ENCODE measurements at places on chromosomes 16 and 17. TPM values are rescaled to one million over a fixed set of nuclear protein-coding genes. Genes with fewer than 3 reads are reported as not detected.

GRCh38 chr16:90008708-90009145 lies 10.5 kb downstream of the DBNDD1 start:
- no peak overlapping the region for H3K4me3 ChIP-seq
- H3K27me3 ChIP-seq: no peaks in the 10 kb centered on the region
- DNase-seq: no peak

DNA sequence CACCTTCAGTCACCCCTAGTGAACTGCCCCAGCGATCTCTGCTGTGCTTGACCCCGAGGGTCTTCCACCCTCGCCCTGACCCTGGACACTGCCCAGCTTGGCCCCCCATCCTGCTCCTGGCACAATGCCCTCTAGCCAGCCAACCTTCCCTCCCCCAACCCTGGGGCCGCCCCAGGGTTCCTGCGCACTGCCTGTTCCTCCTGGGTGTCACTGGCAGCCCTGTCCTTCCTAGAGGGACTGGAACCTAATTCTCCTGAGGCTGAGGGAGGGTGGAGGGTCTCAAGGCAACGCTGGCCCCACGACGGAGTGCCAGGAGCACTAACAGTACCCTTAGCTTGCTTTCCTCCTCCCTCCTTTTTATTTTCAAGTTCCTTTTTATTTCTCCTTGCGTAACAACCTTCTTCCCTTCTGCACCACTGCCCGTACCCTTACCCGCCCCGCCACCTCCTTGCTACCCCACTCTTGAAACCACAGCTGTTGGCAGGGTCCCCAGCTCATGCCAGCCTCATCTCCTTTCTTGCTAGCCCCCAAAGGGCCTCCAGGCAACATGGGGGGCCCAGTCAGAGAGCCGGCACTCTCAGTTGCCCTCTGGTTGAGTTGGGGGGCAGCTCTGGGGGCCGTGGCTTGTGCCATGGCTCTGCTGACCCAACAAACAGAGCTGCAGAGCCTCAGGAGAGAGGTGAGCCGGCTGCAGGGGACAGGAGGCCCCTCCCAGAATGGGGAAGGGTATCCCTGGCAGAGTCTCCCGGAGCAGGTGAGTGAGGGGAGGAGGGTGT lies at the start of gene TNFSF13:
TSS of gene TNFSF13 (plus strand) at position 207 of the 776 bp plus-strand sequence. CDS start at position 497, 290 bp downstream.
- peaks cover under 1% of the 10 kb centered on the region for H3K36me3 ChIP-seq
- H3K4me3 ChIP-seq: peak within 1 kb of the TSS; percentile 11
- H3K4me1 ChIP-seq: peaks cover 26% of the 10 kb centered on the region
- DNase-seq: no peak
- H3K27me3 ChIP-seq: no peaks in the 10 kb centered on the region

GRCh38 chr17:3040882-3041281 lies 22.5 kb downstream of the OR1D5 start:
- no peaks in the 10 kb centered on the region for H3K27me3 ChIP-seq
- no peaks in the 10 kb centered on the region for H3K36me3 ChIP-seq
- DNase-seq: no peak
- H3K27ac ChIP-seq: no peak overlapping the region

DNA sequence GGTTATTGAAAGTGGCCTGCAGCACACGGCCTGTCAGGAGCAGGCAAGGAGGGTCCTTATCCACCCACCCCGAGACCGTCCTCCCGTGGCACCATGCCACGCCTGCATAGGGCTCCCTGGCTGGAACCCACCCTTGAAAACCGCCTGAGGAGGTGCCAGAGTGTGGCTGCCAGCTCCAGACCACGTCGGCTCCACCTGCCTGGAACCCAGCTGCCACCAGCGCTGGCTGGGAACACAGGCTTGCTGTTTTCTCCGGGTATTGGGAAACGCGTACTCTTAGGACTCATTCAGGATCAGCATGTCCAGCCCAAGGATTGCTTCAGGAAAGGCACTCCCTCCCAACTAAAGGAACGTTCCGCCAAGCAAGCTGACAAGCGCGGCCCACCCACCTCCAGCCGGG lies 6.7 kb downstream of the ARL16 start:
- H3K4me3 ChIP-seq: no peak overlapping the region
- DNase-seq: no peak
- H3K27me3 ChIP-seq: no peaks in the 10 kb centered on the region
- no peak overlapping the region for H3K27ac ChIP-seq
- H3K4me1 ChIP-seq: no peaks in the 10 kb centered on the region

GRCh38 chr17:62627219-62627903 lies at the start of gene MRC2:
Gene MRC2, plus strand, starts transcription at chr17:62627670. Its CDS starts 133 bp downstream, at chr17:62627803.
- H3K36me3 ChIP-seq: no peaks in the 10 kb centered on the region
- H3K27ac ChIP-seq: peak within 1 kb of the TSS; percentile 28
- H3K27me3 ChIP-seq: peaks cover 2% of the 10 kb centered on the region
- H3K4me1 ChIP-seq: peaks cover 24% of the 10 kb centered on the region
- DNase-seq: no peak
- peak within 1 kb of the TSS; percentile 83 for H3K4me3 ChIP-seq

- H3K27ac ChIP-seq: no peak overlapping the region
- H3K4me3 ChIP-seq: no peak overlapping the region
- H3K4me1 ChIP-seq: no peaks in the 10 kb centered on the region
Measured at GRCh38 chr17:44792276-44792675, 33.5 kb downstream of the ADAM11 start.

The CFAP97D1 gene
- polyA plus RNA-seq: 0.02 TPM

DNA sequence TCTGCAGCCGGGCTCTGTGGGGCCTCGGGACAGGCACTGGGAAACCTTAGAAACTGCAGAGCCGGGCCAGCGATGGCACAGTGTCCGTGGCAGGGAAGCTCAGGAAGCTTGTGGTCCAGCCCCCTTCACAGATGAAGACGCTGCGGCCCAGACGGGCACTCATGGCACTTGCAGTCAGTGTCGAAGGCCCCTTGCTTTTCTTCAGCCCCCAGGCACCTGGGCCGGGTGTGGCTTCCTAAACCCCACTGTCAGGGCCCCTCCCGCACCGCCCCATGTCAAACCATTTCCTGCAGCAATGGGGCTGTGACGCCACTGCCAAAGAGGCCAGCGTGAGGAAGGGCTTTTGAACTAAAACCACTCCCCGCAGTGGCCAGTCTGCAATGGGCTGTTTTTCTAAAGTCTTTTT lies 164.0 kb downstream of the LAT start:
- no peaks in the 10 kb centered on the region for H3K4me1 ChIP-seq
- H3K36me3 ChIP-seq: no peaks in the 10 kb centered on the region
- DNase-seq: no peak
- H3K4me3 ChIP-seq: no peak overlapping the region
- no peaks in the 10 kb centered on the region for H3K27me3 ChIP-seq

- H3K4me1 ChIP-seq: no peaks in the 10 kb centered on the region
- no peaks in the 10 kb centered on the region for H3K36me3 ChIP-seq
- no peak within 1 kb of the TSS for H3K27ac ChIP-seq
- peaks cover 39% of the 10 kb centered on the region for H3K27me3 ChIP-seq
- peak within 1 kb of the TSS; percentile 48 for H3K4me3 ChIP-seq
Measured at GRCh38 chr16:85898521-85899442, at the start of gene IRF8. Gene IRF8, plus strand, starts transcription at chr16:85899162. Its CDS starts 3,854 bp downstream, at chr16:85903016.

The CD300E gene
- not detected for polyA plus RNA-seq

The NEUROD2 gene
- polyA plus RNA-seq: not detected

DNA sequence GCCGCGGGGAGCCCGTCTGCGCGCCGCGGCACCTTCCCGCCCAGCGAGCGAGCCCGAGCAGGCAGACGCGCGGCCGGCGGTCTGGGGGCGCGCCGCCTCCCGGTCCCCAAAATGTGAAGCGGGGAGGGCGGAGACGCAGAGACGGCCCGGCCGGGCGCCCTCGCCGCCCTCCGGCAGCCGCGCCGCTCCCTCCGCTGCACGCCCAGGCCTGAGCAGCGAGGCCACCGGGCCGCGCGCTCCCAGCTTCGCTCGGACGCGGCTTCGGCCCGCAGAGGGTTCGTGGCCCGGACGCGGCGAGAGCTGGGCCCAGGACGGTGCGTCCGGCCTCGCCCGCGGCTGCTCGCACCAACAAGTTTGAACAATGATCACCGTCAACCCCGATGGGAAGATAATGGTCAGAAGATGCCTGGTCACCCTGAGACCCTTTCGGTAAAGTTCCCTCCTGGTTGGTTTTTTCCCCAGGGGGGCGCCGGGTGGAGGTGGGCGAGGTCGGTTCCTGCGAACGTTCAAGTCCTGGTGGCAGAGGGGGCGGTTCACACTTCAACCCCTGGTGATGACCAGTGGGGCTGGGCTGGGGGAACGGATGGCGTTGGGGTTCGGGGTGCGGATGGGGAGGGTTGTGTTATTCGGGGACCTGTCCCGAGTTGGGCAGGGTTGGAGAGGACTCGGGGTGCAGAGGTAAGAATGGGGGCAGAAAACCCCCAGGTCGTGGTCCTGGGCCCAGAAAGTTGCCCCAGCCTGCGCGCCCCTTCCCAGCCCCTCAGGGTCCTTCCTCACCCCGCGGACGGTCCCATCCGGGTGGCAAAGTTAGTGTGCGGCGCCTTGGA lies 678 bp downstream of the MGAT5B start:
- peaks cover 22% of the 10 kb centered on the region for H3K27me3 ChIP-seq
- peak; percentile 70 for DNase-seq
- H3K4me1 ChIP-seq: peaks cover 17% of the 10 kb centered on the region
- no peaks in the 10 kb centered on the region for H3K36me3 ChIP-seq
- peak overlapping the region; percentile 80 for H3K4me3 ChIP-seq
- no peak overlapping the region for H3K27ac ChIP-seq

GRCh38 chr17:64024215-64024654 lies 3.8 kb upstream of the ICAM2 start:
- H3K27ac ChIP-seq: no peak overlapping the region
- peaks cover 3% of the 10 kb centered on the region for H3K4me1 ChIP-seq
- H3K36me3 ChIP-seq: no peaks in the 10 kb centered on the region
- no peaks in the 10 kb centered on the region for H3K27me3 ChIP-seq
- no peak overlapping the region for H3K4me3 ChIP-seq

The KIF18B gene
- 39.0 TPM for polyA plus RNA-seq

- no peaks in the 10 kb centered on the region for H3K27me3 ChIP-seq
- no peak overlapping the region for H3K27ac ChIP-seq
- H3K36me3 ChIP-seq: no peaks in the 10 kb centered on the region
- H3K4me3 ChIP-seq: no peak overlapping the region
- no peak for DNase-seq
Measured at GRCh38 chr16:55911616-55912015, 36.4 kb upstream of the CES5A start.

DNA sequence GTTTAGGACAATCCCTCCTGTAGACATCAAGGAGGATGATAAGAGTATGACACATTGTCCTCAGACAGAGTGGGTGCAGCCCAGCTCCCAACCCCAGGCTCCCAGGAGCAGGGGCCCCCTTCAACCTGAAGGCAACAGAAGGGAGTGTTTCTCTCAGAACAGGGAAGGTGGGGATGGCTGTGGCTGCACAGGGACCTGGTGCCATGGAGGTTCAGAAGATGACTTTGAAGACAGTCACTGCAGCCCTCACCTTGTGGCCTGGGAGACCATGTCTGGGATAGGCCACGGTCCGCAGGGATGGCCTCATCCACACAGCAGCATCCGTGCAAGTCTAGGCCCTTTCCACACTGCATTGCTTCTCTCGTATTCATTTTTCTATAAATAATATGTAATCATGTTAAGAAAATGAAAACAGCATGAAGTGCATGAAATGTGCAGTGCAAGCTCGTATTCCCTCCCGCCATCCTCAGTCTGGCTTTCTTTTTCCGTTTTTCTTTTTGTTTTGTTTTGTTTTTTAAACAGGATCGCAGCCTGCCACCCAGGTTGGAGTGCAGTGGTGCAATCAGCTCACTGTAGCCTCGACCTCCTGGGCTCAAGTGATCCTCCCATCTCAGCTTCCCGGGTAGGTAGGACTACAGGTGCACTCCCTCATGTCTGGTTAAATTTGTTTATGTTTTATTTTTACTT lies 71.1 kb downstream of the METRNL start:
- no peaks in the 10 kb centered on the region for H3K27me3 ChIP-seq
- H3K4me3 ChIP-seq: no peak overlapping the region
- no peaks in the 10 kb centered on the region for H3K36me3 ChIP-seq
- DNase-seq: no peak
- H3K4me1 ChIP-seq: no peaks in the 10 kb centered on the region
- no peak overlapping the region for H3K27ac ChIP-seq

- no peak overlapping the region for H3K27ac ChIP-seq
- H3K27me3 ChIP-seq: peaks cover 4% of the 10 kb centered on the region
- H3K36me3 ChIP-seq: no peaks in the 10 kb centered on the region
- no peak overlapping the region for H3K4me3 ChIP-seq
- no peak for DNase-seq
- no peaks in the 10 kb centered on the region for H3K4me1 ChIP-seq
Measured at GRCh38 chr16:31467151-31467773, 4.7 kb upstream of the TGFB1I1 start.

GRCh38 chr16:46775214-46775613 lies 27.1 kb upstream of the MYLK3 start:
- peak; percentile 3 for DNase-seq
- H3K4me1 ChIP-seq: no peaks in the 10 kb centered on the region
- no peak overlapping the region for H3K4me3 ChIP-seq
- H3K36me3 ChIP-seq: no peaks in the 10 kb centered on the region
- no peak overlapping the region for H3K27ac ChIP-seq
- no peaks in the 10 kb centered on the region for H3K27me3 ChIP-seq

The ALOX15 gene
- polyA plus RNA-seq: 1.7 TPM

DNA sequence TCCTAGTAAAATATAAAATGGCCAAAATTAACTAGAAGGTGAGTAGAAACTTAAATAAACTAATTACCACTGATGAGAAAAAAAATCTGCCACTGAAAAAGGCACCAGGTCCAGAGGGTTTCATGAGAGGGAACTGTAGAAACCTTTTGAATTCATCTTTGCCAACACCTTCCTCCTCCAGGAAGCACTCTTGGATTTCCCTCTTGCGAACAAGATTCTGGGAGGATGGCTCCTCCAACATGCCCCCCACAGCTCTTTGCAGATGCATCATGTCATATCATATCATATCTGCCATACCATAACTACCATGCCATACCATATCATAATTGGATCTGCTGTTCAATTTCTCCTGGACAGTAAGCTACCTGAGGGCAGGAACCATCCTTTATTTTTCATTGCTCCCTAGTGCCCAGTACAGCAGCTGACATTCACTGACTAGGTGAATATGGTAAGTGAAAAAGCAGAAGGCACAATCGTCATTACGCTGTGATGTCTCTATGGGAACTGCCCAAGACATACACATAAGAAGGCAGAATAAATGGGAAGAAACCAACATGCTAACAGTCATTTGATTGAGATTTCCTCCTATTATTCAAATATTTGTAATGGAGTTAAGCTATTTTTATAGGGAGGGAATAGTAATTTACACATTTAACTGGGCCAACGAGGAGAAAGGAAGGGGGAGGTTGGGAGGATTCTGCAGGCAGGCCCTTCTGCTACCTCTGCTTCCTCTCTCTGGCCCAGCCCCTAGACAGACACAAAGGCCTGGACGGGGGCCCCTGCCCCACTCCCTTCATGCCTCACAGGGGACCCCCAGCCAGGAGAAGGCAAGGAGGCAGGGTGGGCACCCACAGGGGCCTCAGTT lies 110.1 kb upstream of the SMURF2 start:
- H3K4me3 ChIP-seq: no peak overlapping the region
- no peak overlapping the region for H3K27ac ChIP-seq
- H3K27me3 ChIP-seq: peaks cover under 1% of the 10 kb centered on the region
- no peaks in the 10 kb centered on the region for H3K36me3 ChIP-seq
